NCI-H226 (cell line): ENCODE measurements at places on chromosomes 6 and 20.

- DNase-seq = no peak
Measured at GRCh38 chr6:282867-283416, 9.3 kb upstream of the DUSP22 start.

- no peak for DNase-seq
Measured at GRCh38 chr6:7112741-7113313, 5.1 kb downstream of the RREB1 start.

DNA sequence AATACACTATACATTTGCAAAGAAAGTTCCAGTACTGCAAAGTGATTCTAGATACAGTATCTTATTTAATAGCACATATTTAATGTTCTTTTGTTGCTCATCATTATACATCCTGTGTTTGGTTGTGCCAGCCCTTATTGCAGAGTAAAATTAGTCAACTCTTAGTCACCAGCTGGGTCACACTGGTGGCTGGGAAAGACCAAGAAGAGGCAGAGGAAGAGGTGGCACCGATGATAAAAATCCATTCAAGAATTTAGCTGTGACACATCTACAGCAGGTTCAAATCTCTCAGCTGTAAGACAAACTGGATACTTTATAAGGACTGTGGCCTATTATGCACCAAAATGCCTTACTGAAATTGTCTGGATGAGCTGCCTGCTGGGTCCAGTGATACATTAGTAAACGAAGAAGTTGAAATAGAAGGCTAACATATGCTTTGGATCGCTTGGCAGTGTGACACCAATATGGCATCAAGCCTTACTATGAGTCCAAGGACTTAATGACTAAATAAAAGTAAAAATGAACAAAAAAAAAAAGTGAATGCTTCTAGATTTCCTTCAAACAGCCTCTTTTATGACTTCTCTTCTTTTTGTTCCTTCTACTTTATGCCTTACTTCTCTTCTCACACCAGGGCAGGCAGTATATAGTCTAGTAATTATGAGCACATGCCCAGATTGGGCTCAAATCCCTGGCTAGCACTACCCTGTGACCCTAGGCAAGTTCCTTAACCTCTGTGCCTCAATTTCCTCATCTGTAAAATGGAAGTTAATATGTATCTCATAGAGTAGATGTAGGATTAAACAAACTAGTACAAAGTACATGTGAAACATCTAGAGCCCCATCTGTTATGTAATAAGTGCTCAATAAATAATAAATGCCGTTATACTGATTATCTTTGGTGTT, 29.4 kb upstream of the RNF8 start:
- peak; percentile 6 for DNase-seq

GRCh38 chr6:131635384-131636340, 1.4 kb upstream of the ENPP3 start:
- no peak for DNase-seq

- no peak for DNase-seq
Measured at GRCh38 chr6:154353626-154354025, 3.0 kb downstream of the IPCEF1 start.

DNA sequence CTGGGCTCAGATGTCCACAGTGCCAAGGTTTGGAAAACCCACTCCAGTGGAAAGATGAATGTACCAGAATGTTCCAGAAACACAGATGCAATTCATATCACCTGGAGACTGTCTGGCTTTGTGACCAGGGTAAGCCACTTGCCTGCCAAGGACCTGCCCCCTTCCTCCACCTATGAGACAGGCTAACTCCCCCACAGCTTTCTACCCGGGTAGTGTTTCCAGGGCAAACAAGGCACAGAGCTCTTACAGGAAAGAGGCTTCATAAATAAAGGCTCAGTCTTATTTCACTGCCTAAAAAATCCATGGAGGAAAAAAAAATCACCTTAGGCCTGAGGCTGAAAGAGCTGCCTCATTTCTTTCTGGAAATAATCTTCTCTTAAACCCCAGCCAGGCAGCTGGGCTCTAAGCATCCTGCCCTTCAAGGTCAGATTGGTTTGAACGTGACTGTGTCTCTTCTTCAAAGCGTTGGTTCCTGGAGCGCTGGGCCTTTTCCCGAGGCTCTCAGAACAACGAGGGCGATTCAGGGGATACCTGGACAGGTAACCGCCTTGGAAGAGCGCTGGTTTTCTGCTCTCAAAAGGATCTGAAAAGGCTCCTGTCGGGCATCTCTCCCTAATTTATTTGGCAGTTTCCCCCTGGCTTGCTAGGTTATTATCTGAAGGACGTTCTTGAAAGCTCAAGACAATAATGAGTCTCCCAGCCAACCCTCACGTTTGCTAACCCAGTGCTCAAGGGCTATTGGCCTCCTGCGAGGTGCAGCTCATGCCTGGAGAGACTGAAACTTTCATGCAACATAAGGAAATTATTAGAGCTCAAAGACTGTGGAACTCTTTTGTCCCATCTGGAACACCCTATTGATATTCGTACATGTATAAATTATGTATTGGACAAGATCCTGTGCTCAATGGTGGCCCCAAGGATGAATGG, 199.2 kb upstream of the PMEPA1 start:
- no peak for DNase-seq

DNA sequence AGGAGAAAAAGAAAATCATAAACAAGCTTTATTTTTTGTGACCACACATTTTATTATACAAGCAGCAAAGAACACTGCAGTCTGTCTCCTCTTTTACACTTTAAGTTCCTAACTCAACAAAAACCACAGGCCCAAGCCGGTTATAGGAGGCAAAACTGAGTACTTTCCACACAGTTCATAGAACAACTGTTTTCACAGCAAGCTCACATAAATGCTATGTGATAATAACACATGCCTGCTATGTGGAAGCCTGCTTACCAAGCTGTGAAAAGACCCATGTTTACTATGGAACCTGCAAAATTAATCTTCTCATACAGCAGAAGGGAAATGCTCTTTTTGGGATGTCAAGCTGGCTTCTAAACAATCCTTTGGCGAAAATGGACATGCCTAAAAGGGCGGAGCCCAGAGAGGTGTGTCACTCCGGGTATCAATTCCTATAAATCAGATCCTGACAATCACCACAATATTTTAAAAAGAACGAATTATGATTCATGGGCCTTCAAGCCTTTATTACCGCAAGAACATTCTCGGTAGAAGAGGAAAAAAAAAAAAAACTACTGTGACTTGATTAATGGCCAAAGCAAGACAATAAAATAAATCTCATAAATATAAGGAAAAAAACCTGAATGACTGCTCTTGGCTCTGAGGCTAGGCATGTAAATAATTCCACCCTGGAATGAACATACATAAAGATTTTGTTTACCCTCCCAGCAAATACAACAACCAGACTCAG, 2.6 kb downstream of the TRERF1 start:
- no peak for DNase-seq

GRCh38 chr20:12896180-12896579, 112.6 kb upstream of the SPTLC3 start:
- no peak for DNase-seq

DNA sequence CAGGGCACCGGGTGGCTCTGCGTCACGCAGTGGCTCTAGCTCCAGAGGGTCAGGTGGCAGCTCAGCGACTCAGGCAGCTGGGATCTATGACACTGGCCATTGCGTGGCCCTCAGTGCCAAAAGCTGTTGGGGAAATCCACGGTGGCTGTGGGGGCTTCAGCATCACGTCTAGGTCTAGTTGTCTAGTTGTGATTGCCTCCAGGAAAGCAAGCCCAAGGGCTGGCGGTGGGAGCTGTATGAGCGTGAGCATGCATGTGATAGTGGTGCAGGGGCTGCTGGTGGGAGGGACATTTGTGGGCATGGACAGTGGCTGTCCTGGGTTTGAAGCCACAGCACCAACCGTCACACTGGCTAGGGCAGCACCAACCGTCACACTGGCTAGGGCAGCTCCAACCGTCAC, 191.4 kb downstream of the THBS2 start:
- DNase-seq = no peak

DNA sequence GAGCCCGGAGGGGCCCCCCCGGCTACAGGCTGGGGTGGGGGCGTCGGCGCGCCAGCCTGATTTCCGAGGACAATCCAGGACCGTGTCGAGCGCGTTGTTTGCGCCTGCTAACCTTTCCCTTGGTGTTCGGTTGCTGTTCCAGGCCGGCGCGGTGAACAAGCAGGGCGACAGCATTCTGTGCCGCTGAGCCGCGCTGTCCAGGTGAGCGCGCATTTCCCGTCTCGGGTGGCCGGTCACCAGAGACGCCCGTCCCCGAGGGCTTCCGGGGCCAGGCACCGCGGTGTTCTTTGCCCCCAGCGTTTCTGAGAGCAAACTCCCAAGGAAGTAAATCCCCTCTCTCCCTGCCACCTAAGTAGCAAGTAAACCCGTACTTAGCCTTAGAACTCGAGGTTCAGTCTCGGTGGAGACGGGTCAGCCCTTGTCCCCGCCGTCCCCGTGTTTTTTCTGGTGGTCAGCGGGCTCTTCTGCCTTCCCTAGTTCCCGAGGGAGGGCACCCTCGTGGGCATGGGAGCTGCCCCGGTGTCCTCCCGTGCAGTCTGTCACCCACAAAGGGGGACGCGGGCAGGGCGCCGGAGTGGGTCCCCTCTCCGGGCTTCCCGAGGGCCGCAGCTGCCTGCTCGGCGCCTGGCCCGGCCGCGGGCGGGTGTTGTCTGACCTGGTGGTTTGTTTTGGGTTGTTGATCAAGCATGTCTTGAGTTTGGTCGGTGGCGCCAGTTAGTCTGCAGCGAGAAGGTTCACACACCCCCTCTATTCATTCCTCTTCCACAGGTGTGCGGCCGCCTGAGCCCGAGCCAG, 1.5 kb downstream of the ID4 start:
- no peak for DNase-seq

DNA sequence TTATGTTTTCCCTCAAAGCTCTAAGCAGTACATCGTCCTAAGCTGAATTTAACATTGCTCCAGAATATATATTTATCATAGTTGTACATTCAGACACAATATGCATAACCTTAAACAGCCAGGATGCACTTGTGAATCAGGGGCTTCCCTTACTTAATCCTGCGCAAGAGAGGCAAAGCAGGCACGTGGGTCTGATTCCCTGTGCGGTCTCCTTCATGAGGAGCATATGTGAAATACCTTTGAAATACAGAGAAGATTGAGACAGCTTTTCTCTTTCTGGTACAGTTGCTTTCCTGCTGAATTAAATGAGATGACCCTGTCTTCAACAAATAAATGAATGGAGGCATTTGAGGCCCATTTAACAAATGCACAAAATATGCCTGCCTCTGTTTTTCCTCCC, 1.5 kb downstream of the HTR1E start:
- no peak for DNase-seq

DNA sequence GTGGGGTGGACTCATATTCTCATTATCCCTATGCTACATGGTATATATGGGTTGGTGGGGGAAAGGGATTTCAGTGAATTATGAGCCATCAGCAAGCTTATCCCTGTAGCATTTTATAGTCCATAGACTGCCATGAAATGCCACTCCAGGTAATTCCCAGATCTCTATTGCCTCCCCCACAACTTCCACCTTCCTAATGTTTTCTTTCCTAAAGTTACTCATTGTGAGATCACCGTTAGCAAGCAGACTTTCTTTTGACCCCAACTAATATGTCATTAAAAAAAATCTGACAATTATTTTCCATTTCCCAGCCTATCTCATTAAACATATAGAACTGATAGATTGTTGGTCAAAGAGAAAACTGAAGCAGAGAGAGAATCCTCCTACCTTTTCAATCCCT, 40.7 kb upstream of the TBX18 start:
- DNase-seq = no peak

- no peak for DNase-seq
Measured at GRCh38 chr6:151692216-151692615, 115.3 kb upstream of the ESR1 start.

- DNase-seq = no peak
Measured at GRCh38 chr20:40631119-40631631, 57.9 kb downstream of the MAFB start.

- no peak for DNase-seq
Measured at GRCh38 chr20:62716198-62716940, 7.7 kb downstream of the NTSR1 start.

- peak; percentile 50 for DNase-seq
Measured at GRCh38 chr20:21453690-21454089, 56.4 kb upstream of the NKX2-4 start.

- DNase-seq = no peak
Measured at GRCh38 chr6:157229713-157230112, 93.6 kb downstream of the TMEM242 start.

GRCh38 chr20:10590950-10591671, 82.7 kb downstream of the JAG1 start:
- DNase-seq = no peak

DNA sequence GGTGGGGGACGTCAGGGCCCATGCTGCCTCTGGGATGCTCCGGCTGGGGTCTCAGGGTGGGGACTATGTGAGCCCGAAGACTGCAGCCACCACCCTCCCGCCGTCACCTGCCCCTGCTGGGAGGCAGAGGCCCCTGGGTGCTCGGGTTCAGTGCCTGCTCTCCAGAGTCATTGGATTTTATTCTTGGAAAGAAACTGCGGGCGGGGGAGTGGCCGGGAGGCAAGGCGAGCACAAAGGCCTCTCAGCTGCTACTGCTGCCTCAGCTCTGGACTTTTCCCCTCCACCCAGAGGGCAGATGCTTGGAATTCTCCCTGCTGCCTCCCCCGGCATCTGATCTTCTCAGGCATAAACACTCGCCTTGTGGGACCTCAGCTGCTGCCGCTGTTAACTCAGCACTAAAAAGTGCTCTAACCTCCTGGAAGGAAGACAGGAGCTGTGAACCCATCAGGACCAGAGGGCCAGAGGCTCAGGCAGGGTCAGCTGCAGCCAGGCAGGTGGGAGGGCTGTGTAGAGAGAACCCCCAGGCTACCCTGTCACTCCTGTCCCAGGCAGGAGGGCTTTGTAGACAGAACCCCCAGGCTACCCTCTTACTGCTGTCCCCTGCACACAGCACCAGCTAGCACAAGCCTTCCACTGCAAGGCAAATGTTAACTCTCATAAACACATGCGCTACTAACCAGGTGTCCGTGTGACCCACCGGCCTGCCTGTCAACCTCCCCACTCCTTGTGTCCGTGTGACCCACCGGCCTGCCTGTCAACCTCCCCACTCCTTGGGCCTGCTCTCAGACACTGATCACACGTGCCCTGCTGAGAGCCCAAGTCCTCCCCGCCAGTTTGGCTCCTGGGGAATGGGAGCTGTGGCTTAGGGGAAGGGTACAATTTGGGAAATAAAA, 9.4 kb upstream of the FRMD1 start:
- DNase-seq = peak; percentile 89

- no peak for DNase-seq
Measured at GRCh38 chr6:11828262-11828870, 49.8 kb upstream of the ADTRP start.

DNA sequence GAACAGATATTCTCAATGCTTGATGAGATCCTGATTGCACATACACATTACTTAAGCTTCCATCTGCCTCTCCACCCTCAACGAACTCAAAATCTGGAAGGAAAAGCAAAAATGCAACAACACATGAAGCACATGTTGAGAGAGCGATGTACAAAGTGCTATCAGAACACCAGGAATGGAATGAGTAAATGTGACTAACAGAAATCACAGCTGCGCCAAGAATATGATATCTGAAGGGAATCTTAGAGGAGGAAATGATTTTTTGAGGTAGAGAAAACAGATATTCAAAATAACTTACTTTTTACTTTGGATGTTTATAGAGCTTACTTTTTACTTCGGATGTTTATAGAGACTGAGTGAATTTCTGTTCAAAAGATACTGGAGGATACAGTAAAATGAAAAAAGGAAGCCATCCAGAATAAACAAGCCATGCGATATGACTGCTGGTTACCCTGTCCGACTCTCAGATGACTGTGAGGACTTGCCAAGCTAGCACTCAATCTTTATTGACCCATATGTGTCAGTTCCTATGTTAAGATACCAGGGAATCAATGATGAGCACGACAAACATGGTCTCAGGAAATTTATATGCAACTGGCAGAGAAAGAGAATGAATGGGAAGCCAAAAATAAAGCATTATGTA, 102.0 kb downstream of the SMLR1 start:
- no peak for DNase-seq

GRCh38 chr6:143224516-143224915, 163.8 kb downstream of the AIG1 start:
- no peak for DNase-seq
